IPS DF 19.7 (cell line): ENCODE measurements at places on chromosomes 2 and 18.

DNA sequence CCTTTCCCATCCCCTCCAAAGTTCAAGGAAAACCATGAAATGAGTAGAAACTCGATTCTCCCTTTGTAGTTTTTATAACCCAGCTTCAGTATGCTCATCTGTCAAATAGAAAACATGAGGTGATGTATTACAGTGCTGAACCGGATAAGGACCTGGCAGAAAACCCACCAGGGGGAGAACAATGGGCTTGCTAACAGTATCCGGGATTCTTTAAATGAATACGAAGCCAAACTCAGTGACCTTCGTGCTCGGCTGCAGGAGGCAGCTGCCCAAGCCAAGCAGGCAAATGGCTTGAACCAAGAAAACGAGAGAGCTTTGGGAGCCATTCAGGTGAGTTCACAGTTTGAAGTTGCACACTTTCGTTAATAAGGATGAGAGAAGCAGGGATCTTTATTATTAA is 113.6 kb upstream of the TTC39C start:
- DNase-seq: no peak

DNA sequence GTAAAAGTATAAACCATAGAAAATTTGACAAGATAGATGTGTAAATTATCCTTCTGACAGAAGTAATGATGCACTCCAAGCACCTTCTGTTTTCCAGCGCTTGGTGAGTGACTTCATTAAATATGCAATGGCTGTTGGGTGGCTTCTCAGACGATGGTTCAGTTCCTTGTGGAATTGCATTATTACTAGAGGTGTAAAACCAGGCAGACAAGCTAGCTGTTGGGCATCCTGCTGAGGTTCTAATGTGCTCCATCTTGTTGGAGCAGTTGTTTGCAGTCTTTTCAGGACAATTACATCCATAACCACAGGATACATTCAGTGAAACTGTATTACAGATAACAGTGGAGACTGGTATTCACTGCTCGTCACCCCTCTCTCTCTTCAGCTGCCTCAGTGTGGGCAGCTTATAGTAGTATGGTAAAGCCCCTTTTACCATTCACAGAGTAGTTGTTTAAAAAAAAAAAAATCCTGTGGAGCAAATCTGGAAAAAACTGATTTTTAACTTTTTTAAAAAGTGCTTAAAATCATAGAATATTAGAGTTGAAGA is 143.5 kb downstream of the AGPS start:
- DNase-seq: no peak

GRCh38 chr2:210635257-210635656 is 78.9 kb downstream of the CPS1 start:
- no peak for DNase-seq

DNA sequence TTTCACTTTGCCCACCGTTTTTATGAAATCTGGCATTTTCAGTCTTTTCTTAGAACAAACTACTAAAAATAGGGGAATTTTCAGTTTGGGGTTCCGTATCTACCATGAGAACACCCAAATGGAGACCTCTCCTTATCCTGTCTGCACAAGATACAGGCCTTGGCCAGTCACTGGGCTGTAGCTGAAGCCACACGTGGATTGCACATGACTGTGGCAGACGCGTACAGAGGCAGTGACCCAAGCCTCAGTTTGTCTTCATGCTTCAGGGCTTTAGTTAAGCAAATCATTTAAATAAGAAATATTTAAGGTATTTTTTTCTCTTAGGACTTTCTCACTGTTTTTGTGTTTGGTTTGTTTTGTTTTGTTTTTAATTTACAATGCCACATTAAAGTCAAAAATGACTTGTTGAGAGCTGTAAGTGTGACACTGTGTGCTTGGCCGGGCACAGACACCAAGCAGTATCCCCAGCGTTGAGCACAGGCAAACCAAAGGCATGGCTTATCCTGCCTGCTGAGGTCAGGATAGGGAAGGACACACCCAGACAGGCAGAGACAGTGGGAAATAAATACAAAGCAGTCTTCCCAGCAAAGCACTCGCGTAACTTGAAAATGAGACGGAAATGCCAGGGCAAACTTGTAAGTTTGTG is 53.3 kb downstream of the TRAPPC12 start:
- no peak for DNase-seq

DNA sequence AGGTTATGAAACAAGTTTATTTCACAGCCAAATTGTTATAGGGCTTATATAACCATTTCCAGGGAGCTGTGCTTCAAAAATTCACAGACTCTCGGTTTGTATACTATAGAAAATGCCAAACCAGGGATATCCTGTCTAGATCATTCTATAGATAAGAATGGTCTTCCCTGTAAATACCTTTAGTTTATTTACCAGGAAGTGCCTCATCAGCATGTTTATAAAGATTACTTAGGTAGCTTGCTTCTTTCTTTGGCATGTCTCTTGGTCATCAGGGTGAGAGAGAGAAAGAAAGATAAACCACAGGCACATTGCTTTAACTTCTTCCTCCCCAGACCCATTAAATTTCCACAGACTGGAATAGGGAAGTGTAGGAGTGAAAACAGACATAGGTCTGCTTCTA is 439.4 kb downstream of the SPAG16 start:
- DNase-seq: no peak

DNA sequence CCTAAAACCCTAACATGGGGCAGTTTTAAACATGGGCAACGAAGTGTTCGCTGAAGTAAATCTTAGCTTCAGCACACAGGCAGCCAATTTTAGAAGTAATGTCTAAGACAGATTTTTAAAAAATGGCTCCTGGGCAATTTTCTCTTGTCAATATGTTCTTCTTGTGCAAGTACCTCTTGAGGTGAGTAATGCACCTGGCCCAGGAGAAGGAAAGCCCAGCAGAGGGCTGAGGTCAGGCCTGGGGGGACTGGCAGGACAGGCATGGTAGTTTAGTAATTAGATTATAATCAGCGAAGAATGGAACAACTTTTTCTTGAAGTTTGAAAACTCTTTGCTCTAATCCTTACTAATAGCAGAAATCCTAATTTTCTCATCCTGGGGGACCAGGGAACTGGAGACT is 77.6 kb downstream of the SPRED2 start:
- no peak for DNase-seq

DNA sequence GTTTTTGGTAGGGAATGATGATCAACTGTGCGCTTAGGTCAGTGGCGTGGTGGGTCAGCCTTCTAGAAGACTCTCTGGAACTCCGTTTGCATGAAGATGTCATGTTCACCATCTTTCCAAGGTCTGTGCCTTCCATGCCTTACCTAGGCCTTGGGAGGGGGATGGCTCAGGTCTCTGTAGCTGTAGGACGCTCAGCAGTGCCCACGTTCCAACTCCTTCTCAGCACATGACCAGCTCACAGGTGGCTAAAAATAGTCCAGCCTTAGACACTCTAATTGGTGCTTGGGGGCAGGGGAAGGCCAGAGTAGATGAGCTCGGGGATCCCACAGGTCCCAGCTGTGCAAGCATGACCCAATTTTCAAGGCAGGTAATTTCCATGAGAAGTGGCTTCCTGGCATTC is 42.3 kb upstream of the TEX51 start:
- DNase-seq: no peak

- no peak for DNase-seq
Measured at GRCh38 chr2:126932529-126932928, 33.8 kb downstream of the TEX51 start.

DNA sequence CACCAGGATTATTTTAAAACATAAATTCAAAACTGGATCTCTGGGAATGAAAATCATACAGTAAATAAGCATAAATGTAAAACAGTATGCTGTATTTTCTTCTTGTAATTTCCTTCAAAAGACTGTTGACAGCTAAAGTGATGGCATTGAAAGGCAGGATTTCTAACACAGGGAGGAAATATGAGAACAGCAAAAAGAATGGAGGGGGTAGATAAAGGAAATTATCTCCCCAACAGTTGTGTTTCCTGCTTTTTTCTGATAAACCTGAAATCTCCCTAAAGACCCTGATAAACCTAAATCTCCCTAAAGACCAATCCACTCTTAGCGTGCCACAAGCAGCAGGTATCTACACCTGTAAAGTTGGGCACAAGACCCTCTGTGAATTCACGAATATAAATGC is 50.8 kb downstream of the PIAS2 start:
- DNase-seq: no peak

GRCh38 chr2:11343650-11344341 is 640 bp downstream of the ROCK2 start:
- DNase-seq: no peak

DNA sequence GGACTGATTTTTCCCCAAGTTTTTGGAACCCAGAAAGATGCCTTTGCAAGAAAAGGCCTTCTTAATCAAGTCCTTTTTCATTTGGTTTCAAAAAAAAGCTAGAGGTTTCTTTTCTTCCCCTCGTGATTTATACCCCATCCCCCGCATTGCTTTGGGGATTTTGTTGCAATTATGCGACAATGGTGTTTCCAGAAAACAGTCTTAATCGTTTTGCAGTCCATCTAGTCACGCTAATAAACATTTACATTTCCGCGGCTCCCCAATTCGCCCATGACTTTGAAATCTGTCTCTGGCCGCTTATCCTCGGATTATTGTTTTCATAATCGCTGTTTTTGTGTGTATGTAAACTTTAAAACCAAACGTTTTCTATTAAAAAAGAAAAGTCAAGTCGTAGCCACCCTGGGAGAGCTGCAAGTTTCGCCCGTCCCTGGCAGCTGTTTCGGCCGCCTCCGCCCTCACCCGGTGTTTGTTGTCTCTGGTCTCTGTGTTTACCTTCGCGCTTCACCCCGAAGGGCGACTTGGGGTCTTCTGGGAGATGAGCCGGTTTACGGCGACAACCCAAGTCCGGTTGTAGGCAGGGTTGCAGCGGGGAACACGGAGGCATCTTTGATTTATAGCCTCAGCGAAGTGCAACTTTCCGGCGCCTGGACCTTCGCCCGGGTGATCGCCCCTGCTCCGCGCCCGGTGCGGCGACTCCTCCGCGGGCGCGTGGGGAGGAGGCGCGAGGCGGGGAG is 667 bp downstream of the SP9 start:
- DNase-seq: no peak

DNA sequence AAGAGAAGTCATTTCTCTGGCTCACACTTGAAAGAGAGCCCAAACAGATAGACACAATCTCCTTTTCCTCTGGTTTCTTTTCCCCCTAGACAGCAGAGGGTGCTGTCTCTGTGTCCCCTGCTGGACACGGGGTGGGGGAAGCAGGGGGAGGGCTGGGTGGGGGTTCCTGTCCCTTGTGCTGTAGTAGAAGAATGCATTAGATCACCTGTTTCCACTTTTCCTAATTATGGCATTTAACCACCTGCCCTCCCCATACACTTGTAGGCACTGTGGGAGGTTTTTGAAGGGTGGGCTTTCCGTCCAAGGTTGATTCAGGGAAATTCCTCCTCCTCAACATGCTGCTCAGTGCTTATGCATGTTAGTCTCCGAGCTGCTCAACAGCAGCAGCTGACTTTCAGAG is 206.2 kb upstream of the EPAS1 start:
- DNase-seq: no peak

DNA sequence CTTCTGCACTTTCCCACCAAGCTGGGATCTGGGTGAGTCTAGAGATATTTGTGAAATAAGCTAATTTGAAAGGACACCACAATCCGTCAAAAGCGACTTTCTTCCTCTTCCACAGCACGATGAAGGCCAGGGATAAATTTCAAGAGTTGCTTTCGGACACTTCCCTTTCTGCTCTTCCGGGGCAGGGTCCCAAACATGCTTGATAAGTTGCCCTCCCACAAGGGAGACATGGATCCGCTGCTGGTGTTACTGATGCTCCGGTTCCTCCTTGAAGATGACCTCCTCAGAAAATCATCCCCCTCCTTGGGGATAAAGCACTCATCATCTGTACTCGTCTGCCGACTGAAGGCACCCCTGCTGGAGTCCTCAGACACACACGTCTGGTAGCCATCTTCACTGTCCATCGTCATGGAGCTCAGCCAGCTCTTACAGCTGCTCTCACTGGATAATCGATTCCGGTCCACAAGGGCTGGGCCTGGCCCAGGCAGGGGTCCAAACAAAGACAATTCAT is 28.2 kb downstream of the CYTIP start:
- DNase-seq: no peak

DNA sequence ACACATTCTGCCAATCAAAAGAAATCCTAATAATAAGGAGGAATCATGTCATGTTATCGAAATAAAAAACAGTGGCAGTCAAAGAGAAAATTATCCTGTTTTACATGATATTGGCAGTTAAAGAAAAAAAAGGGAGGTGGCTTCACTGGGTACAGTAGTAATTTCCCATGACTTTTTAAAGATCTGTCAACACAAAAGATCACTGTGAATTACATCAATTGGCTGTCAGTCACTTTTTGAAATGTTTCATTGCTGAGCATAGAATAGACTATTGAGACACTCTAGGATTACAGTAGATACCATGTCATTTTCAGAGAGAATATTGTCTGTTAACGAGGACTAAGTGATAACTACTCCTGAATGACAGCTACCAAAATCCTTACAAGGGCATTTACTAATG is 335.7 kb upstream of the CYP26B1 start:
- DNase-seq: no peak

DNA sequence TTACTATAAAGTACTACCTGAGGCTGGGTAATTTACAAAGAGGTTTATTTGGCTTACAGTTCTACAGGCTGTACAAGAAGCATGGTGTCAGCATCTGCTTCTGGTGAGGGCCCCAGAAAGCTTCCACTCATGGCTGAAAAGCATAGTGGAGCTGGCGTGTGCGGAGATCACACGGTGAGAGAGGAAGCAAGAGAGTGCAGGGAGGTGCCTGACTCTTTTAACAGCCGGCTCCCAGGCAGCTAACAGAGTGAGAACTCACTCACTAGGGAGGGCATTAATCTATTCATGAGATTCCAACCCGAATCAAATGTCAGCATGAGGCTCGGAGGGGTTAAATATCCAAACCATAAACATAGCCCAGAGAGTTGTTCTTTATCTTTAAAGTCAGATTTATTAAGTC is 117.3 kb downstream of the LDLRAD4 start:
- DNase-seq: no peak

- DNase-seq: no peak
Measured at GRCh38 chr2:232839411-232840079, 30.5 kb upstream of the SNORC start.

DNA sequence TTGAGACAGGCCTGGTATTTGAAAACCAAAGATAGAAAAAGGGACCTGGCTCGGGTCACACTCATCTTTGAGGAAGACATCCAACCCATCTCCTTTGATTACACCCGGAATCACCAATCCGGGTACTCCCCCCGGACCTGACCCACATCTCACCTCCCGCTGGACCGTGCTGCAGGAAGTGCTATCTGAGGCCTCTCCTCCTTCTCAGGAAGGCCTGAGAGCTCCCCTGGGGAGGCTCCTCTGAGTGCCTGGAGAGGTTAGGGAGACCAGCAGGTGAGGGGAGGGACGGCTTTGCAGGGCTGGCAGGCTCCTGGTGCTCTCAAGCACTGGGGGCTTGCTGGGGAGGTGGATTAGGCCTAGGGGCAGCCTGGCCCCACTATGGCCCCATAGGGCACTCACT is 170.9 kb downstream of the ACKR3 start:
- no peak for DNase-seq
